HT1080 (cell line): ENCODE measurements at places on chromosomes 12 and 14. TPM values are rescaled to one million over a fixed set of nuclear protein-coding genes. Genes with fewer than 3 reads are reported as not detected.

DNA sequence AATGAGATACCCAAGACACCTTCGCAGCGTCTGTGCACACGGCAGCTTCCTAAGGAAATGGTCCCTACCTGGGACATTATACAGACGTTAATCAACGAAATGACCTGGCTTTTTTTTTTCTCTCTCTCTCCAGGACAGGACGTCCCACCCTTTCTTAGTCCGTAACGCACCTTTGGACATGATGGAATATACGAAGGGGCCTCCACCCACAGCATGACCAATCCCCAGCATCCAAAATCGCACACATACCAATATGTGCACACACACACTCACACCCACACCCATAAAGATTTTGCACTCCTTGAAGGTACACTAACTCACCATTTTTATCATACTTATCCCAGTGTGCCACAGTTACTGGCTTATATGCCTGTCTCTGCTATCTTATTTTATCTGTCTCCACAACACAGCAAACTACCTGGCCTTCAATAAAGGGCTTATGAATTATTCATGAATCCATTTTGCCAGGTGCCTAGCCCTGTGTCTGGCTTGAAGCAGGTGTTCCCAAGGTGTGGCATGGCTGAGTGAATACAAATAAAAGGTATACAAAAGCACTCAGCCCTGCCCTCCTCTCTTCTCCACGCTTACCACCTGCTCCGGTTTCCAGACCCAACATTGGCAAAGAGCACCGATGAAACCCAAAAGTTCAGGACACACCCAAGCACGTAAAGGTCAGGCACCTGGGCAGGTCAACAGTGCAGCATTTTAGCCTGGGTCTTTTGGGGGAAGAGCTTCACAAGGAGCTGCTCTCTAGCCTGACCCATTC is 2.2 kb downstream of the SCNN1A start:
- DNase-seq: no peak

LRTM2 gene
- not detected in 2 replicates for total RNA-seq

- DNase-seq: peak; percentile 46
These were observed 79.4 kb downstream of the C12orf75 start for GRCh38 chr12:105409801-105410471.

ADAMTS20 gene
- total RNA-seq: 0.03 TPM in 1 of 2 replicates, not detected in the other

RNF212B gene
- not detected in 2 replicates for total RNA-seq

DNA sequence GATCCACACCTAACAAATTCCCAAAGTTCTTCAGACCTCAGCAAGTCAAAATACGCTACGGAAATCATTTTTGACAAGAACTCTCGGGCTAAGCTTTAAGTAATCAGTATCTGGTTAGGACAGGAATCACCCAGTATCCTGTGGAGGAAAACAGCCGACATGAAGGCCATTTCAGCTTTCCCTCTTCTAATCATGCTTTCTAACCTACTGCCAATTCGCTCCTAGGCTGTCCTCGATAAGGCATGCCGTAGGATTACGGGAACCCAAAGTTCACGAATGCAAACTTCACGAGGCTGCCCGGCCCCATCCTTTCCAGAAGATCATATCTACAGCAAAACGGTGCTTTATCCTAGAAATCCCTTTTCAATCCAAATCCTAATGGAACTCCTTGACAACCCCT is 81.8 kb upstream of the PTPRB start:
- no peak for DNase-seq

ADCY6 gene
- total RNA-seq: 14.5 and 15.6 TPM in 2 replicates
